Thoracic aorta (tissue), 2 donors: ENCODE measurements at places on chromosomes 2 and 18.

- DNase-seq, result no peak
These were observed 27.6 kb upstream of the TMBIM1 start for GRCh38 chr2:218319813-218320365.

DNA sequence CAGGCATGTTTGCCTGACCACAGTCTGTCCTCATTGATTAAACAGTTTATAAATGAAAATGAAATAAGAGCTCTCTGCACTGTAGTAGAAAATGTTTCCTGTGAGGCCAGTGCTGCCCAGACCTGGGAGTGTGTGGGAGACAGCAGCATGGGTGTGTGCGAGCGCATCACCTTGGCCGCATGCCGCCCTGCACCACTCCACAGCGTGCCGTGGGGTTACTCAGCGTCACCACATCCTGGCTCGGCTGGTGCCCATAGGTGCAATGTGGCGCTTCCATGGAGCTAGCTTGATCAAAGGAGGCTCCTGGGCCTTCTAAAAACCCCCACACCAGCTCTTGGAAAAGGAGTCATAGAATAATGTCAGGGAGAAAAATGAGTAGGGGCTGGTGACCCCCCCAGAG lies 76.0 kb upstream of the EPC2 start:
- DNase-seq, result no peak

DNA sequence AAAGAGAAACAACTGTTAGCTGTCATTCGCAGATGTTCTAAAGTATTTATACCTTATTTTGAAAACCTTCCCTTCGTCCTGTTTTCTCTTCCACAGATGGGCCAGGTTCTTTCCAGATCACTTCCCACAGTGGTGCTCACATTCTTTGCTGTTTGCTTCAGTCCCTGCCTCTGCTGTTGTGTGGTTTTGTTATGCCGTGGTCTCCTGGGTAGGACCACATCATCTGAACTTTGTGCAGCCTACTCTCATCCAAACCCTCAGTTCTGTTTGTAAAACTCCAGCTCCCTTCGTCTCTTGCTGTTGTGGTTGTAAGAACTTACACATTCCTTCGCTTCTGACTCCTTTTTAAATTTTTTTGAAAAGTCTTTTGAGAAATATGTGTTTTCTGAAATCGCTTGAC lies 38.1 kb downstream of the ZNF236 start:
- no peak for DNase-seq

- DNase-seq, result no peak
These were observed 33.7 kb downstream of the NRP2 start for GRCh38 chr2:205715831-205716525.

DNA sequence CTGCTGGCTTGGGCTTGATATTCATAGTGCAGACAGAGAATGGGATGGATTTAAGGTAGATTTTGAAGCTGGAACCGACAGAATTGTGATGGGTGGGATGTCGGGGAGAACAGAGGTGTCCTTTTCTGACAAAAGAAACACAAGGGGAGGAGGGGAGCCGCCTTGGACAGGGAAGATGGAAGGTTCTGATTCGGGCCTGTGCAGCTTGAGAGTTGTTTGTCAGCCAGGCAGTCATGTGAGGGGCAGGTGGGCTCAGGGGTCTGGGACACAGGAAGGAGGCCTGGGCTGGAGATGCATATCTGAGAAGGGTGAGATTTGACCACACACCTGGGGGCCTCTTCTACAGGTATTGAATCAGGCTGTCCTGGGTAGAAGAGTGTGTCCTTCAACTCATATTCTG lies 41.4 kb downstream of the NPAS2 start:
- DNase-seq, result no peak

- no peak for DNase-seq
These were observed 20.4 kb downstream of the TTR start for GRCh38 chr18:31612124-31612523.

- DNase-seq, result no peak
These were observed 140.7 kb downstream of the ACOXL start for GRCh38 chr2:110873056-110873502.

- no peak for DNase-seq
These were observed 66.9 kb downstream of the BCL11A start for GRCh38 chr2:60486551-60486950.

DNA sequence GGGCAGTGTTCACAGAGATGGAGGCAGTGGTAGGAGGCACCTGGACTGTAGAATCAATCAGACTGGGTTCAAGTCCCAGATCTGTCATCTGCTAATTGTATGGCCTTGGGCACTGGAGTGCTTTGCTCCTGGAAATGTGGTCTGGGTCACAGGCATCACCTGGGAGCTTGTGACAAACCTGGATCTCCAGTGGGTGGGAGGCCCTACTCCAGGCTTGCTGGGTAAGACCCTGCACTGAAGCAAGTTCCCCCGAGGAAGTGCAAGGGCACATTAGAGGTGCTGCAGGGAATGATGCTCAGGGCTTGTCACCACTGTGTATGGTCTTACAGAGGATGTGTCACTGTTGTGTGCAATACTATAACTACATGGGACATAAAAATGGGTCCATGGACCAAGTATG lies 220.5 kb upstream of the ID2 start:
- DNase-seq, result no peak

DNA sequence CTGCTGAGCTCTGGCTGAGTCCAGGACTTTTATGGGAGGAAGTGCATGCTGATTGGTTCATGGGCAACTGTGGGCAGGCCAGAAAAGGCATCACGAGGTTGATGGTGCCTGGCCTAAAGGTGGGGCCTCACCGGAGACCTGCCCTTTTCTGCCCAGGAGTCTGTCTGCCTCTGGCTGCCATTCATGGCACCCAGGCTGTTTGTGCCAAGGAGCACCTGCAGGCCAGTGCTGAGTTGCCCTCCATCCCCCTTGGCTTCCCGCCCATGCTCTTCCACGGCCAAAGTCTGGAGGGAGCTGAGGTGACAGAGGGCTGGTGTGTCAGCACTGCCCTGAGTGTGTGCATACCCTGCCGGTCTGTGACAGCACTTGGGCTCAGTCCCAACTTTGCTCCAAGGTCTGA lies 123.2 kb downstream of the PTH2R start:
- no peak for DNase-seq

- DNase-seq, result no peak
These were observed 36.4 kb upstream of the GLI2 start for GRCh38 chr2:120699292-120699691.

DNA sequence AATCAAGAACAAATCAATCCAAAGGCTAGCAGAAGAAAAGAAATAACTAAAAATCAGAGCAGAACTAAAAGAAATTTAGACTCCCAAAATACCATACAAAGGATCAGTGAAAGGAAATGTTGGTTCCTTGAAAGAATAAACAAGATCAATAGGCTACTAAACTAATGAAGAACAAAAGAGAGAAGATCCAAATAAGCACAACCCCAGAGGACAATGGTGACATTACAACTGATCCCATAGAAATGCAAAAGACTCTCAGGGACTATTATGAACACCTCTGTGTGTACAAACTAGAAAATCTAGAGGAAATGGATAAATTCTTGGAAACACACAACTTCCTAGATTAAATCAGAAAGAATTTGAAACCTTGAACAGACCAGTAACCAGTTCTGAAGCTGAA lies 1186.9 kb downstream of the LRP1B start:
- DNase-seq, result no peak

- no peak for DNase-seq
These were observed 53.8 kb downstream of the TMEM200C start for GRCh38 chr18:5841518-5841917.

DNA sequence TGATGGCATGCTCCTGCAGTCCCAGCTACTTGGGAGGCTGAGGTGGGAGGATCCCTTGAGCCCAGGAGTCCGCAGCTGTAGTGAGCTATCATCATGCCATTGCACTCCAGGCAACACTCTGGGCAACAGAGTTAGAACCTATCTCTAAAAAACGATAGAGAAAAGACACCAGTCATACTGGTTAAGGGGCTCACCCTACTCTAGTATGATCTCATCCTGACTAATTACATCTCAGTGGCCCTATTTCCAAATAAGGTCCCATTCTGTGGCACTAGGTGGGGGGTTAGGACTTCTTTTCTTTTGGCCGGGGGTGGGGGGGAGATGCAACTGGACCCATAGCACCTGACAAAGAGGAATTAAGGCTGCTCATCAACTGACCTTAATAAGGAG lies 163.2 kb upstream of the NCK2 start:
- no peak for DNase-seq

DNA sequence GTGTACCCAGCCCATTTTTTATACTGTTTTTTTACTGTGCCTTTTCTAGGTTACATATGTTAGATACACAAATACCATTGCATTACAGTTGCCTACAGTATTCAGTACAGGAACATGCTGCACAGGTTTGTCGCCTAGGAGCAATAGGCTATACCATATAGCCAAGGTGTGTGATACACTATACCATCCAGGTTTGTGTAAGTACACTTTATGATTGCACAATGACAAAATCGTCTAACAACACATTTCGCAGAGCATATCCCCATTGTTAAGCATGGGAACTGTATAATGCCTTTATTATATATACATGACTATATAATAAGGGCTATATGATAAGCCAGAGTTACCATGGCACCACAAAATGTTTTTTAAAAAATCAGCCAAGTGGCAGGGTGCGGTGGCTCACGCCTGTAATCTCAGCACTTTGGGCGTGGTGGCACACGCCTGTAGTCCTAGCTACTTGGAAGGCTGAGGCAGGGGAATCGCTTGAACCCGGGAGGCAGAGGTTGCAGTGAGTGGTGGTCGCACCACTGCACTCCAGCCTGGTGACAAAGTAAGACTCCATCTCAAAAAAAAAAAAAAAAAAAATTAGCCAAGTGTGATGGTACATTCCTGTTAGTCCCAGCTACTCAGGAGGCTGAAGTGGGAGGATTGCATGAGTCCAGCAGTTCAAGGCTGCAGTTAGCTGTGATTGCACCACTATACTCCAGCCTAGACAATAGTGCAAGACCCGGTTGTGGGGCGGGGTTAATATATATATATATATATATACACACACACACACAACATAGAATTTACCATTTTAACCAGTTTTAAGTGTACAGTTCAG lies 2.8 kb upstream of the CENPA start:
- DNase-seq, result no peak

DNA sequence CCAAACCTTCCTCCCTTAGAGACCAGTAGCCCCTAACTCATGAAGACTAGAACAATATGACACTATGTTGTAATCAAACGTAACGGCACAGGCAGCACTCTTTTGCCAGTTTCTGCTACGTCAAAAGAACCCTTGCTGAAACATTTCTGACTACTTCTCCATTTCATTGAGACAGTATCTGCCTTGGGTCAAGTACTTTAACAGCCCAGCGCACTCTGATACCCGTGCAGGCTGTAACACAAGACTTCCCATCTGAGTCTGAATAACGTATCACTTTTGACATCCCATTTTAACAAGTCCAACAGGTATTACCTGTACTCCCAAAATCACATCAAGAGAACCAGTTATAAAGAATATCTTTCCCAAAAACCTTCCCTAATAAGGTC lies 38.4 kb downstream of the TBC1D8 start:
- DNase-seq, result no peak

GRCh38 chr18:35807811-35808335 lies 164.6 kb upstream of the RMP24 start:
- DNase-seq, result no peak

DNA sequence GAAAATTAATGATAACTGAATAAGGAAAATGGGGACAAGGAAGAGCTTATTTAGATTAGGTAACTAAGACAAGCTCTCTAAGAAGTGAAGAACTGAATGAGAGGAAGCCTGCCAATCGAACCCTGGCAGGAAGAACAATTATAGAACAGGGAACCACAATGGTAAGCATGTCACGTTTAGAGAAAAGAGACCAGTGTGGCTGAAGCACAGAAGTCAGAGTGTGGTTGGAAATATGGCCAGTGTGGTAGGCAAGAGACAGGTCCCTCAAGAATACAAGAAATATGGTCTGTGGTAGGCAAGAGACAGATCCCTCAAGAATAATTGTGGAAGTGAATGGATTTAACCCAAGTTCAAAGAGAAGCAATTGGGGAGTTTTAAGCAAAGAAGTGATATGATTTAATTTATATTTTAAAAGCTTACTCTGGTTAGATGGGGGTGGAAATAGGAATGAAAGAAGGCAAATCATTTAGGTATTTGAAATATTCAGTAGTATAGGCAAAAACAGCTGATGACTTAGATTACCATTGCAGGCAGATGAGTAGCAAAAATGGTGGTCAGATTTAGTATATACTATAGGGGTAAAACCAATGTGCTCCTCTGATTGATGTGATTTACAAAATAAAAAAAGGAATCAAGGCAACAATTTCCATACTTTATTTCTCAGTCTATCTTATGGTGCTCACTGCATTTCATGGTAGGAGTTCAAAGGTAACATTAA lies 38.8 kb upstream of the ERMN start:
- no peak for DNase-seq

GRCh38 chr18:23243178-23243577 lies 107.9 kb downstream of the CABLES1 start:
- DNase-seq, result no peak

DNA sequence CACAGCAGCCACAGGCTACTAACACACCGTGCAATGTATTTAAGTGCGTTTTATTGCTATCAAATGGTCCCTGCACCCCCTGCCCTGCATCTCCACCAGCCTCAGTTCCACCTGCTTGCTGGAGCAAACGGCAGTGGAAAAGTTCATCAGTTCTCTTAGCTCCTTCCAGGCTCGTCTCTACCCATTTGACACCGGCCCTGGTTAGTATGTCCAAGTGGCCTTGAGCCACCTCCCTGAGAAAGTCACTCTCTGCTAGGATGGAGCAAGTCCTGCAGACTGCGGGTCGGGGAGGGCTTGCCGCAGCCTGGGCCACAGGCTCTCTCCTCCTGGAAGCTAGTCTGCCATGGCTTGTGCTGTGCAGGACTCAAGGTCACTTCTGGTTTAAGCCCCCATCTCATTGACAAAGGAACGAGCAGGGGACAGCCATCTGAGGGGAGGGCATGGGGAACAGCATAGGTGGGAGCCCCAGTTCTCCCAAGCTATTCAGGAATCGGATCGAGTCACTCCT lies 74.9 kb downstream of the RHOB start:
- DNase-seq, result no peak

- no peak for DNase-seq
These were observed 18.2 kb upstream of the CRIM1 start for GRCh38 chr2:36337354-36337753.

DNA sequence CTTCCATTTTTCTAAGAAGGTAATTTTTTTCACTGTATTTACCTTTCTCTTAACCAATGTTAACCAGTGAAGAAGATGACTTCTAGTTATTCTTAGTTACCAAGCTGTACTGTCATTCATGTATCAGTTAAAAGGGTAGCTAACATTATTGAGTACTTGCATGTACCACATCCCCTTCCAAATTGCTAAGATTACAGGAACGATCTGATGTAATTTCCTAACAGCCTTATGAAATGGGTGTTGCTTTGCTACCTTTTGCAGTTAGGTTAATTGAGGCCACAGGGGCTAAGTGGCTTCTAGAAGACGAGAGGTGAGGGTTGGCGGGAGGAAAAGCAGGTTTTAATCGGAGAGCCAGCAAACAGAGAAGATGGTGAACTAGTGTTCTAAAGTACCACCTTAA lies 1.8 kb upstream of the SULT6B1 start:
- no peak for DNase-seq
